ENCODE measurements at places on chromosomes 2 and 18. TPM values are rescaled to one million over a fixed set of nuclear protein-coding genes. Genes with fewer than 3 reads are reported as not detected.

GRCh38 chr2:3044587-3045317 is 332.9 kb downstream of the EIPR1 start:
- DNase-seq, result no peak

GRCh38 chr2:241465543-241465942 is 42.8 kb downstream of the STK25 start:
- no peak for DNase-seq

DNA sequence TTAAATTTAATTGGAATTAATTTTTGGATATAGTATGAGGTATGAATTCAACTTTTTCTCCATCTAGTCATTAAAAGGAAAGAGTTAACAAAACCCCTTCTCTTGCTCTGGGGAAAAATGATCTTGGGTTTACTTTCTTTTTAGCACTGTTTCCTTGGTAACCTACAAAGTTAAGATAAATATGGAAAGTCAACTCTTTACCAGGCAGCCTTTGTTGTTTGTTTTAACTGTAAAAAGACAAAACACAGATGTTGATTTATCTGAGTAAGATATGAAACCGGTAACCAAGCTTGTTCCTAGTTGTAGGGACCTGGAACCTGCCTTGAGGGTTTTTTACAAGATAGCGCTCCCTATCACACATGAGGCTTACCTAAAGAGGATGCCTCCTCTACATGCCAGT is 10.1 kb upstream of the SANBR start:
- DNase-seq, result no peak

DNA sequence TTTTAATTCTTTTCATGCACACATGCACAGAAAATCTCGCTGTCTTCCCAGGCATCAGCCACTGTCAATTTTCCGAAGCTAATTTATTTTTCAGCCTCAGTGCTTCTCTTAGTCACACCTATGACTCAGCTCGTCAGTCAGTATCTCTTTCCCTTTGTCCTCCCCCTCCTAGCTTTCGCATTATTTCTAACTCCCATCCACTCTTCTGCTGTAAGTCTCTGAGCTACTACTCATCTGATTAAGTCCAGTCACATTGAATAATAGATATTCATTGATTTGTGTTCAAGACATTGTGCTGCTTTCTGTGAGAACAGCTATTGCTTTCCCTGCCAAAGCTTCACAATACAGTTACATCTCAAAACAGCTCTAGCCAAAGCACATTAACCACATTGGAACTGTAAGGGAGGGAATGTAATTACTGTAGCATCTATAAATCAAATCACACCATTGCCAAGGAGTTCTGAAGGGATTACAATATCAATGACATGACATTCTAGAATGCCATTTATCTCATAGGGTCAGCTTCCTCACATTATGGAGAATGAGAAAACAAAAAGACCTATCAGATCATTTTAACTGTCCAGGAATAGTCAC is 89.4 kb downstream of the SCN3A start:
- DNase-seq, result peak; percentile 0

DNA sequence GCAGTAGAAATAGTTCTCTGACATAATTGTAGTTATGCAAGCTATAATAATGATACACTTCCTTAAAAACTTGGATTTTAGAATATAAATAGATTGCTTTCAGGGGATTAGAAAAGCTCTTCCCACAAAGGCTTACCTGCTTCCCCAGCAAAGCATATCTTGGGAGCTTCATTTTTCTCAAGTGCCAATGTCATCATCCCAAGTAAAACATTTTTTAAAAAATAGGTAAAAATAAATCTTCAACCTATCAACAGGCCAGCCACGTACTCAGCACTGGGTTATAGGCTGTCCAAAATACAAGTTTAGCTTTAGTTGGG is 39.0 kb upstream of the NPAS2 start:
- no peak for DNase-seq

The COL4A4 gene
- 6.0 TPM for total RNA-seq

The CYS1 gene
- 0.43 TPM for total RNA-seq

DNA sequence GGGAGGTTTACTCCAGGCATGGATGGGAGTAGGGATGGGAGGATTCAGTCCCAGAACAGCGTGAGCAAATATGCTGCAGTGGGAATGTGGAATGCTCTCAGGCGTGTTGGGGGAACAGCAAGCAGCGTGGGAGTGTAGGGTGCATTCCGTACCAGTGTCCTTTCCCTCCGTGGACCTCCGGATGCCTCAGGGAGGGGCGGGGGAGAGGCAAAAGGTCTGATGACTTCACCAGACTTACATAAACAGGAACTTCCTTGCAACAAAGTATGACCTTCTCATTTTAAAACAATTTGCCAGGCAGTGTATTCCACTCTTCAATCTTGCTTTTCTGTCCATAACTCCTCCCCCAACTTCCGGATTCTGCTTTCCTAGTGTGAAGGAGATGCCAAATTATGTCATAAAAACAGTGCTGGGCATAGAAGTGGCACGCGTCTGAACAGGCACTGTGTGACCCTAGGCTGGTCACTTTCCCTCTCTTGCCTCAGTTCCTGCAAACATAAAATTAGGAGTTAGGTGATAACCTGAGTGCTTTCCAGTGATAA is 36.9 kb downstream of the RPL37A start:
- DNase-seq, result peak; percentile 72

GRCh38 chr2:238688193-238689153 is 159.4 kb upstream of the TWIST2 start:
- DNase-seq, result no peak

The ADRA2B gene
- total RNA-seq, result 0.55 TPM

The NPAS2 gene
- 41.2 TPM for total RNA-seq

DNA sequence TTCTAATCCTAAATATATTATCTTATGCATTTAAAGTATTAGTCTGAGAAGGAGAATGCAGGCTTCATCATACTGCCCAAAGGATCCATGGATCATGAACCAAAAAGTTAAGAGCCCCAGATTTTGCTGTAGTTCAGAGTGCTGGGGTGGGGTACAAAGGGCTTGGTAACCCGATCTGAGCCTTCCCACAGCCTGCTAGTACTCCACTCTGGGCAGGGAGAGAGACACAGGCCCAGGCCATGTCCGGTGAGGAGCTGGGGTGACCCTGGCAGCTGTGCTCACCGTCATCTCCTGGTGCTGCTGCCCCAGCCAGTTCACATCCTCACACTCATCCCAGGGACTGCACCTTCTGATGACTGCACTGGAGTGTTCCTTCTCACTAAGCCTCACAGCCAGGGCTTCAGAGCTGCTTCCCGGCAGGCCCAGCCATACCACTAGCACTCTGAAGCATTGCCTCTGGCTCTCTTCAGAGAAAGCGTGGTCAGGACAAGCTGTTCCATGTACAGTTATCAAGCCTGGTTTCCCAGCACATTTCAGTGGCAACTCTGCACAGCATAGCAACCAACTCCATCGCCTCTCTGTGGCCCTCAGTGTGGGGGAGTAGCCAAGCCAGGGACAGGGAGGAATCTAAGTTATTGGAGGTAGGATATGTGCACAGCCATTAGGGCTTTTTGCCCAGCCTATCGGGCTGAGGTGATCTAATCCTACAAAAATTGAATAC is 189.0 kb upstream of the CTAGE1 start:
- no peak for DNase-seq

DNA sequence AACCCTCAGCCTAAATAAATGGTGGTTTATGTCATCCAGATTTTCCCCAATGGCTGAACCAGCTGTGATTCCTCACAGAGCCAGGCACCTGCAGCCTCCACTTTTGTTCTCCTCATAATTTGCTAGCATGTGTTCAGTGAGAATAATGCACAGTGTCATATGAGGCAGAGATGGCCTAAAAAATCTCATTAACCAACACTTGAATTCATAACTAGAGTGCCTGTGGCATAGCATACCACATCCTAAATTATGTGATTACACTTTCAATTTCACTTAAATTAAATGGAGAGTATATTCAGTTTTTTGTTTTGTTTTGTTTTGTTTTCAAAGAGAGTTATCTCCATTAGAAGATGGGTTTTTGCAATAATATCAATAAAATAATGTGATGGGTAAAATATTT is 488.0 kb downstream of the CBLN2 start:
- DNase-seq, result no peak

The SERPINB3 gene
- total RNA-seq, result not detected

GRCh38 chr18:21393986-21394385 is 152.0 kb downstream of the GREB1L start:
- DNase-seq, result no peak

DNA sequence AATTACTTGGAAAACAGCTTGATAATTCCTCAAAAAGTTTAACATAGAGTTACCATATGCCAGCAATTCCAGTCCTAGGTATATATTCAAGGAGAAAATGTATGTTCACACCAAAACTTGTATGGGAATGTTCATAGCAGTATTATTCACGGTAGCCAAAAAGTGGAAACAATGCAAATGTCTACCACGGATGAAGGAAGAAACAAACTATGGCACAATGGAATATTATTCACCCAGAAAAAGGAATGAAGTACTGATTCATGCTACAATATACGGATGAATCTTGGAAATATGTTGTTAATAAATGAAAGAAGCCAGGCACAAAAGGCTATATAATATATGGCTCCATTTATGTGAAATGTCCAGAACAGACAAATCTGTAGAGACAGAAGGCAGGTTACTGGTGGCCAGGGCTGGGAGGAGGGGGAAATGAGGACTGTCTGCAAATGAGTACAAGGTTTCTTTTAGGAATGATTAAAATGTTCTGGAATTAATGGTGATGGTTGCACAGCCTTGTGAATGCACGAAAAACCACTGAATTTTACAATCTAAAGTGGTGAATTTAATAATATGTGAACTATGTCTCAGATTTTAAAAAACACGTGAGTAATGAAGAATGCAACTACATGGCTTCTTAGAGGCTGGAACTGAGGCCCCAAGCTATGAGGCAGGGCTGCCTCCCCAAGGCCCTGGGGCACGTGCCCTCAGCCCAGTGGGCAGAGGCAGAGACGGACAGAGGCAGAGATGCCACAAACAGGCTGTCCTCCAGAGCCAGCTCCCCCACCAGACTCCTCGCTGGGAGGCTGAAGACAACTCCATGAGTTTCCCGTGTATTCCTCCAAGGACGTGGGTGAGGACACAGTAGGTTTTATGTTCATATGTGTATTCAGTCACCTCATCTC is 5.0 kb downstream of the LIMS2 start:
- no peak for DNase-seq

The ZNF385B gene
- 2.8 TPM for total RNA-seq

GRCh38 chr18:60466677-60467076 is 94.1 kb upstream of the MC4R start:
- DNase-seq, result no peak

DNA sequence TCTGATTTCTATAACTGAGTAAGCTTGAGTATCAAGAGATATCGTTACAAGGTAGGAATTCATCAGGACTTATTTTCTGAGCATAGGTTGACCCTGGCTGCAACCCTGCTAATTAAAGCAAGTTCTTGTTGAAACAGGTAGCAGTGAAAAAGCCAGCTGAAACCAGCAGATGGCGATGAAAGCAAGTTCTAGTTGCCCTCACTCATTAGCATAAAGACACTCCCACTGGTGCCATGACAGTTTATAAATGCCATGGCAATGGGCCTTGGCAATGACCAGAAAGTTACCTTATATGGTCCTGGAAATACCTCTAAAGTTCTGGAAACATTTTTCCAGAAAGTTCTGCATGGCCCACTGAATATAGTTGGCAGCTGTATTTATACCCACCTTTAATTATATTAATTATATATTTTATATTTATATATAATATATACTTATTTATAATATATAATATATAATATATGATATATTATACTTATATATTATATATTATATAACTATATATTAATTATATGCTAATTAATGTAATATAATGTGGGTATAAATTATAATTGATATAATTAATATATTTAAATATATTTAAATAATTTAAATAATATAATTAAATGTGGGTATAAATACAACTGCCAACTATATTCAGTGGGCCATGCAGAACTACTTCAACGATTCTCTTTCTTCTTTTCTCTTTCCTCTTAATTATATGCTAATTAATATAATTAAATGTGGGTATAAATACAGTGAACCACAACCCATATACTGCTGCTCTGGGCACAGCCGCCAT is 188.0 kb downstream of the CDH7 start:
- peak; percentile 10 for DNase-seq

GRCh38 chr2:227035711-227036367 is 128.2 kb downstream of the COL4A4 start:
- no peak for DNase-seq

The AQP4 gene
- total RNA-seq, result not detected

The HTR2B gene
- total RNA-seq, result not detected

- no peak for DNase-seq
Measured at GRCh38 chr2:68907232-68907919, 36.2 kb upstream of the BMP10 start.
